T-helper 9 cell (primary cell): ENCODE measurements at places on chromosomes 16 and 17.

DNA sequence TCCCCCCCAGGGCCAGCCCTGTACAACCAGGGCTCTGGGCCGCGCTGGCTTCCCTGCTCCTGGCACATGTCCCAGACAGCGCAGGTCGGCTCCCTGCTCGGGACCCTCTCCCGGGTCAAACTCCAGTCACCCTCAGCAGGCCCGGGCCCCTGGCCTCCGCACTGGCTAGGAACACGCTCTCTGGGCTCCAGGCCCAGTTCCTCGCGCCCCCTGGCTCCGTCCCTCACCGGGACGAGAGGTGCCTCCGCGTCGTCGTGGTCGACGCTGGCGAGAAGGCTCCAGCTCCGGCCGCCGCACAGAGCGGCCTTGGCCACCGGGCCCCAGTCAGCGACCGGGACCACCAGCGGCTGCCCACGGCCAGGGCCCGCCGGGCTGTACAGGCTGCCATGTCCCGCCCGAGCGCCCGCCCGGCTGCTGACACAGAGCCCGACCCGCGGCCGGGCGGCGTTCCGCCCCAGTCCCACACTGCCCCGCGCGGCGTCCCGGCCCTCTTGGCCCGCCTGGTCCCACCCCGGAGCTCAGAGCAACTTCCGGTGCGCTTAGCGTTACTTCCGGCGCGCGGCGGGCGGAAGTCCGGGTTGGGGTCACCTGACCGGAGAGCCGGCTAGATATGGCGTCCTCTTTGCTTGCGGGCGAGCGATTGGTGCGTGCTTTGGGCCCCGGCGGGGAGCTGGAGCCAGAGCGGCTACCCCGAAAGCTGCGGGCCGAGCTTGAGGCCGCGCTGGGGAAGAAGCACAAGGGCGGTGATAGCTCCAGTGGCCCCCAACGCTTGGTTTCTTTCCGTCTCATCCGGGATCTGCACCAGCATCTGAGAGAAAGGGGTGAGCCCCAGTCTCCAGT lies at the start of gene POLDIP2:
POLDIP2 (minus strand) TSS at position 467 of the 840 bp plus-strand sequence; CDS start at position 388, 79 bp downstream.
- peak; percentile 92 for DNase-seq

DNA sequence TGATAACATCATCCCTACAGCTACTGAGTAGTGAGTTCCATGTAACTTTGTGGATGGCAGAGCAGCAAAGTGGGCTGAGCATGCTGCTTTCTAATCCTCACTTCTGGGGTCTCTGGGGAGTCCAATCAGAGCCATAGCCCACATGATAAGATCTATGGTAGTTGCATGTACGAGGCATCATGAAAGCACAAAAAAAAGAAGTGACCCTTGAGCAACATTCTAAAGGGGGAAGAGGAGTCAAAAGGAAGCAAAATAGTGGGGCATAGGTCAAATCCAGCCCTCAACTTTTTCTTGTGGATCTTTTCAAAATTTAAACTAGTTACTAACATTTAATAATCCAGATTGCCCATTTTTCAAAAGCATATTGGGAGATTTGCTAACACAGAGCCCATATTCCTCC lies 208.5 kb upstream of the TOX3 start:
- DNase-seq = no peak

- DNase-seq = no peak
Observed at GRCh38 chr16:68395815-68396214, 52.5 kb downstream of the SMPD3 start.

- DNase-seq = no peak
Observed at GRCh38 chr17:35377706-35378105, 4.3 kb upstream of the SLFN11 start.

- DNase-seq = no peak
Observed at GRCh38 chr16:87420026-87421002, 28.2 kb downstream of the MAP1LC3B start.

DNA sequence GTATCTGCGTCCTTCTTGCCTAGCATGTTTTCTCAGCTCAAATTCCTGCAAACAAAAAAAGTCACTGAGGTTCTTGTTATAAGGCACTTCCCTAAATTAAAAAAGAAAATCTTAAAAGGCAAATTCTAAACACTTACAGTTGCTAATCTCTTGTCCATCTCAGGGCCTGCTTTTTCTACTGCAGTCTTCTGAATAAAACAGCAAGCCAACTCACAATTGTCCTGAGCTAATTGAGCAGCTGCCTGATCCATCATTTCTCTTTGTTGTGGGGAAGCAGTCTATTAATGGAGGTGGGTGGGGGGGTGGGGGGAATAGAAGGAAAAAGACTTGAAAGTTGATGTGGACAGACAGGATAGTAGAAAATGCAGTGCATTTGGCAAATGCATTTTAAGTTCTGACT lies 27.0 kb downstream of the SETD6 start:
- DNase-seq = no peak

DNA sequence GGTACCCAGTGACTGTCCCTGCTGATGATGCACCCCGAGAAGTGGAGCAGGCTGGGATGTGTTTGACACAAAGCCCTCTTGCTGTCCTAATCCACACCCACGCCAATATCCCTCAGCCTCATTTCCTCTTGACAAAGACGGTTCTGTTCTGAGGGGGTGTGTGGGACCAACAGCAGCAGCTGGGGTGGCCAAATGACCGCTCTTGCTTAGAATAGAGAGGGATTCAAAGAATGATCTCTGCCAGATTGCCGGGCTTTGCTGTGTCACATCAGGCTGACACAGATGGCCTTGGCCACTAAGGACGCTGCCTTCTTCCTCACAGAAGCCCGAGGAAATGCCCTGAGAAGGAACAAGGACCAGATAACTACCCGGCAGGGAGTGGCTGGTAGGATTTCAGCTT lies 250.7 kb downstream of the NTN1 start:
- DNase-seq = no peak

- no peak for DNase-seq
Observed at GRCh38 chr17:690361-690760, 24.3 kb downstream of the VPS53 start.

DNA sequence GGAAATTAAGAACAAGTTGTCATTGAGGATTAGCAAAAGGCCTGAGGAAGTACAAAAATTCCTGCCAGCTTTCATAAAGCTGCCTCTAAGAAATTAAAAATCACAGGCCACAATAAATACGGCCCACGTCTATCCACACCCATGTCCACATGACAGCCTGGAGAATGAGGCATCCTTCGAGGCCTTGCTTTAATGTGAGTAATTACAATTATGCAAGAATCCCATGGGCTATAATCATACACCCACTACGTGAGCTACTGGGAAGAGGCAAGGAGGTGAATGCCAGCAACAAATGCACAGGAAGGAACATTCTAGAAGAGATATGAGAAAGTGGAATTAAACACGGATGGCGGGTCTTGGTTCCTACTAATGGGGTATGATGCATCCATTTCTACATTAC lies 65.4 kb upstream of the ZFHX3 start:
- no peak for DNase-seq

GRCh38 chr16:88924834-88925539 lies 52.0 kb downstream of the CBFA2T3 start:
- DNase-seq = no peak

DNA sequence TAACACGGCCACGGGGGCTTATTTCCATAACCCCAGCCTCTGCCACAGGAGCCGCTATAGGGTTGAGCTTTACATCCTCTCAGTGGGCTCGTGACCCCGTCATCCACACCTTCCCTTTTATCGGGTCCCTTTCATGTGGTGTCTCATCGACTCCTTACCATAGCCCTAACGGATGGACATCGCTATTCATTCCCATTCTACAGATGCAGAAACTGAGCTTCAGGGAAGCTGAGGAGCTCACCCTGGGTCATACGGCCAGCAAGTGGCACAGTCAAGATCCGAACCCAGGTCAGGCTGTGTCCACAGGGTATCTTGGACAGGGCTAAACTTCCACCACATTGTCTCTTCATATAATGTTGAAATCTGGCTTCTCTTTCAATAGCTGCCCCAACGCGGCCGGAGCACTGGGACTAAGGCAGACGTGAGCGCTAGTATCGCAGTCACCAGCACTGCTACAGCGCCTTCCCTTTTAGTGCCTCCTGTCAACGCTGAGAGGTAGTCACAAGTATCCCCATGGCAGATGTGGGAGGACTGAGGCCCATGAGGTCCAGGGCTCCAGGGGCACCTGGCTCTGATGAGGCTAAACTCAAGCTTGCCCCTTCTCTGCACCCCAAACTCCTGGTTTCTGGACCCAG lies 50.8 kb downstream of the SOCS1 start:
- no peak for DNase-seq

- DNase-seq = no peak
Observed at GRCh38 chr16:81514041-81514559, 69.5 kb downstream of the CMIP start.

DNA sequence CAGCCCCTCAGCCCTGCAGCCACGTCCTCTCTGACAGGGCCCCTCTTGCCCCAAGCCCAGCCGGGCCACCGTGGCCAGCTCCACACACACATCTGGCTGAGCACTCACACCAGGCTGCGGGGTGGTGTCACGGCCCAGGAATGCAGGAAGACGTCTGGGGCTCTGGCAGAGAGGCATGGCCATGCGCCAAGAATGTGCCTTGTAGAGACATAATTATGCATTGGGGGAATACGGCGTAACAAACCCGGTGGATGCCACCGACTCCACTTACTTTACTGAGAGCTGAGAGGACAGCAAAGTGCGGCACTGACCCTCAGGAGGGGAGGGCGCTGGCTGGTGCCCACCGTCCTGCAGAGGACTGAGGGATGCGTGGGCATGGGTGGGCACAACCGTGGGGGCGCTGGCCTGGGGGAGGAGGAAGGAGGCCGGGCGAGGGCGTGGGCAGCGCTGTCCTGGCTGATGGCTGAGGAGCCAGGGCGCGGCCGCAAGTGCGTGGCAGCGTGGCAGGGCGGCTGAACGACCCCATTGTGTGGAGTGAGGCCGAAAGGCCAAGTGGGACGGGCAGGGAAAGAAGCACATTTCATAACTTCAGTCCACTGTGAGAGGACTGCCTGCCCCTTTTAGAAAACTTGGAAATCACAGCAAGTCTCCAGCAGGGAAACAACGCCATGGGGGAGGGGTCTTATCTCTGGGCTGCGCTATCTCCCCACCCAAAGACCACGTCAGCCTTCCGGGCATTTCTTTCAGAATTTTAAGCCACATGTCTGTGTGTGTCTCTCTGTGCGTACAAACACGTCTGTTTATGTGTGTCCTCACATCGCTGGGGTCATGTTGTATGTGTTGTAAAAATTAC lies 30.6 kb downstream of the METRNL start:
- DNase-seq = no peak

- DNase-seq = no peak
Observed at GRCh38 chr16:68332411-68333121, 21.7 kb downstream of the PRMT7 start.

GRCh38 chr17:48552466-48553189 lies 7.7 kb upstream of the HOXB2 start:
- no peak for DNase-seq

GRCh38 chr17:79737046-79737921 lies 6.5 kb downstream of the ENPP7 start:
- DNase-seq = no peak

DNA sequence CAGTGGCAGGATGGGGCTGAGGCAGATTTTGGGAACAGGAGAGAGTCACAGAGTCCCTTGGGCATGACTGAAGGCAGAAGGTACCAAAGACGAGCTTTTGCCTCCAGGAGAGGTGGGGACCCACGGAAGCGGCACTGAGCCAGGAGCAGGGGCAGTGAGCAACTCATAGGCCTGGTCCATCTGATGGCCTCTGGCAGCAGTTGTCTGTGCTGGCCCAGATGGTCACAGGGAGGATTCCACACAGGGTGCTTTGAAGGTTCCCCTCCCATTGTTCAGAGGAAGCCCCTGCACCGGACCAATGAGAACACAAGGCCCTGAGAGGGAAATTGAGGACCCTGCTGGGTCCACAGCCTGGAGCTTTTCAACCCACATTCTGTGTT lies 360.3 kb upstream of the TNRC6C start:
- DNase-seq = no peak

- DNase-seq = no peak
Observed at GRCh38 chr17:38434178-38434665, 6.0 kb downstream of the ARHGAP23 start.

GRCh38 chr17:66842505-66842904 lies 7.6 kb downstream of the CACNG5 start:
- DNase-seq = no peak

DNA sequence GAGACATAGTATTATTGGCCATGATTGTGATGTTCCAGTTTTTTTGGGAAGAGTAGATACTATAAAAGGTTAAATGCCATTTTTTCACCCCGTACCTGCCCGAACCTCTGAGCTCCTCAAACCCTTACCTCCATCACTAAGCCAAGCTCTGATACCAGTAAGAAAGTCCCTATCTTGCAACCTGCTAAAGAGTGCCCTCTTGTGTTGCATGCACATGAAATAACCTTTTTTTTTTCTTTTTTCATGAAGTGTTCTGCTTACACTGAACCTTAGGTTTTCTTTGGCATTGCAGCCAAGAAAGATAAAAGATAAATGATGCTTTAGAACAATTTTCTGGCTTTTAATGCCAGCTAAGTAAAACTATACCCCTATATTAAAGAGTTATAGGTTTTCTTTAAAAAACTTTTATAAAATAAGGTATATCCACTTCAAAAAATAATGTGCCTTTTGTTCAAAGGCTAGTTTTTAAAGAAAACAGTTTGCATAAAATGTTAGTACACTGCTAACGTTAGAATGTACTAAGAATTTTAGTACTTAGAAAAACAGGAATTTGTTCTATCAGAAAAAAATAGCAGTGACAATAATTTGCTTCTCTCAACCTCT lies 295.3 kb upstream of the PMFBP1 start:
- no peak for DNase-seq

GRCh38 chr16:27665881-27666280 lies 115.9 kb downstream of the KATNIP start:
- DNase-seq = no peak

GRCh38 chr16:76654088-76654820 lies 377.1 kb downstream of the CNTNAP4 start:
- DNase-seq = no peak

GRCh38 chr17:75105126-75106080 lies 4.4 kb upstream of the ARMC7 start:
- DNase-seq = no peak

DNA sequence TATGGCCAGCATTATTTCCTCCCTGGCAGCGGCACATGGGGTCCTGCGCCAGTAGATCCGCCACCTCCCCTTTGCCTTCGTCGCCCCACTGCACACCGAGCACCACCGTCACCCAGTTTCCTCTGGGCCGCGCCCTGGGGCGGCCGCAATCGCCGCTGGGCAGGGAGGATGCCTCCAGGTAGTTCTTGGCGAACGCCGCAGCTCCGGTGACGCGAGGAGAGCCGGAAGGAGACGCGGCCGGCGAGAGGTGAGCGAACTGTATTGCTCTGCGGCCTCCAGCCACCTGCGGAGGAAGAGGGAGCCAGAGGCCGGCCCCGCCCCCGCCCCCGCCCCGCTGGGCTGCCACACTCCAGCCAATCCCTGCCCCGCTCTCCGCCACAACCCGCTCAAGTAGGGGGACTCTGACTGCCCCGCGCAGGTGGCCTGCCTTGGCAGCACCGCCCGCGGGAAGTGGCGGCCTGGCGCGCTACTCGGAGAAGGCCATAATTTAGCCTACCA lies 11.8 kb upstream of the SLFN13 start:
- peak; percentile 48 for DNase-seq
